ENCODE measurements at places on chromosomes 12 and 14.

DNA sequence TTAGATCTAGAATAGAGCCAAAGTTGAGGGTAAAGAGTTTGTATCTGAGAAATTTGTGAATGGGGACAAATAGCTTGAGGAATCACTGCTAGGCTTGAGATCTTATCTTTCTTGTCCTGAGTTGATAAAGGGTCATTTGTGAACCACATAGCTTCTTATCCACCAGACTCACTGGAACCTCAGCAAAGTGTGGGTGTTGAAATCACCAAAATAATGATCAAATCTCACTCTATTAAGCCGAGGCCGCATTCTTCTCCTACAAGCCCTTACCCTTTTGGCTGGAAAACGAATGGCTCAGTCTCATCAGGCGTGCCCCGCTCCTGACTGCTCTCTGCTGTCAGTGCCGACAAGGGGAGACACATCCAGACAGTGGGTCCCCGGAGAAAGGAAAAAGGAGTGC is 240.6 kb downstream of the EGLN3 start:
- DNase-seq = no peak

DNA sequence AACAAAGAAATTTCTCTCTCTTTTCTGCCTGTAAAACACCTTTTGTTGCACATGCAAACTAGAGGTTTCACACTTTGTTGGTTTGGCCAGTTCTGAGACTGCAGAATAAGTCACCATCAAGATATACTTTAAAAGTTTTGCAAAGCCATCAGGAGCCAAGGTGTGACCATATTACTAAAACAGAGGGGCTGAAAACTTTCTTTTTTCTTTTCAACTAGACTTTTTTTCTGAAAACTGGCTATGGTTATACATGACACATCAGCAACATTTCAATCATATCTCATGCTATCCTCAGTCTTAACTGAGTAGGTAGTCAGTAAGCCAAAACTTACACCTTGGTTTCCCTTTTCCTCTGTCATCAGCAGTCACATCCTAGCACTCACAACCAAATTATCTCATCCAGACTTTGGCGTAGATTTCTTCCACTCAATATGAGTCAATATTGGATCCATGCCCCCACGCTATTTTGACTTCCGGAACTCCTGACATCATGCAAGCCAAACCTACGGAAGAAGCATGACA is 4.1 kb upstream of the IFNG start:
- DNase-seq = no peak

GRCh38 chr12:9741726-9742125 is 8.8 kb upstream of the CLECL1 start:
- DNase-seq = no peak

DNA sequence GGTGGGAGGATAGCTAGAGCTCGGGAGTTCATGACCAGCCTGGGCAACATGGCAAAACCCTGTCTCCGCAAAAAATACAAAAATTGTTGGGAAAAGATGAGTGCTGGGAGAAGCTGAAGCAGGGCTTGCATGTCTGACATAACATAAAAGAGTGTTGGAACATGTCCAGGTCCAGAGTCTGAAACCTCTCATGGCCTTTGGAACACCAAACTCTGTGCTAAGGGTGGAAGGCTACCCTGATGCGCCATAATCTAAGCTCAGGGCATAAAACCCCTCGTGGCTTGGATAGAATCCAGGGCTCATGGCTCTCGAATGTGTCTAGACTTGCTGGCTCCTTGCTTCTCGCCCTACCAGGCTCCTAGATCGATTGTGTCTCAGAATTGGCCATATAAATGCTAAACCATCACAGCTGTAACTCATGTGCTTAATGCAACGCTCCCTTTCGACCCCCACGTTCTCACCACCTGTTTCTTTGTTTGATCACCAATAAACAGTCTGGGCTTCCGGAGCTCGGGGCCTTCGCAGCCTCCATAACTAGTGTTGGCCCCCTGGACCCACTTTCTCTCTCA is 6.7 kb upstream of the CLEC7A start:
- no peak for DNase-seq

DNA sequence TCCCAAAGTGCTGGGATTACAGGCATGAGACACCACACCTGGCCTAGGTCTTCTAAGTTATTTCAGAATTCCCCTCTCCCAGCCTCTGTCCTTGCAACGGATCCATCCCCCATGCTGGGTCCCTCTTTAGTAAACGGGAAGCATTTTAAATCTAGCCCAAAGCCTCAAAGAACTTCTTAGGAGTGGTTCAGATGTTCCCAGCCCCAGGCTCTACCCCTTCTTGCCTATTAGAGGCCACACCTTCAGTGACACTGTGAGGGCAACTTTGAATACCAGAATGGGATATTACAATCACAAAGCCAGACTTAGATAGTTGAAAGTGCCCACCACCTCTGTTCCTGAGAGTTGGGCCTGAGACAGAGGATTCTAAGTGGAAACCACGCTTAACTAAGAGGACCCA is 18.1 kb upstream of the SPPL3 start:
- no peak for DNase-seq

DNA sequence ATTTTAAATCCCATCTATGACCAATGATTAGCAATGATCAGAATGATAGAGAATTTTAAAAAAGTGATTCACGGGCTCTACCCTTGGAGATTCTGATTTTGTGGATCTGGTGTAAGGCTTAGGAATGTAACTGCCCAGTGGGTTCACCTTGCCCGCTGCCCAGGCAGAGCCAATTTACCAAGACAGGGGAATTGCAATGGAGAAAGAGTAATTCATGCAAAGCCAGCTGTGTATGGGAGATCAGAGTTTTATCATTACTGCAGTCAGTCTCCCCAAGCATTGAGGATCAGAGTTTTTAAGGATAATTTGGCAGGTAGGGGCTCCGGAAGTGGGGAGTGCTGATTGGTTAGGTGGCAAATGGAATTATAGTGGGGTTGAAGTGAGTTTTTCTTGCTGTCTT is 480.6 kb downstream of the ATP23 start:
- DNase-seq = no peak

Measured in AG09309 (cell line).